ENCODE measurements at places on chromosomes 1 and 21. TPM values are rescaled to one million over a fixed set of nuclear protein-coding genes. Genes with fewer than 3 reads are reported as not detected.

The SH2D1B gene
- total RNA-seq = under 0.01 TPM

The FCER1G gene
- total RNA-seq = not detected

The NTRK1 gene
- 0.09 TPM for total RNA-seq

The RXFP4 gene
- not detected for total RNA-seq

The TMEM79 gene
- total RNA-seq = 1.4 TPM

The LRRC3 gene
- 0.45 TPM for total RNA-seq

The HLX gene
- total RNA-seq = 4.1 TPM

The WDR64 gene
- total RNA-seq = not detected

The PERM1 gene
- 0.57 TPM for total RNA-seq

The PGLYRP4 gene
- total RNA-seq = not detected

The GADD45A gene
- total RNA-seq = 145 TPM

The STPG1 gene
- 10.0 TPM for total RNA-seq

The RGL1 gene
- total RNA-seq = 55.1 TPM

Measured in fibroblast of the aortic adventitia (primary cell).